ENCODE measurements at places on chromosomes 1 and 21.

GRCh38 chr1:44266400-44267344, 53.4 kb downstream of the DMAP1 start:
- DNase-seq: no peak

DNA sequence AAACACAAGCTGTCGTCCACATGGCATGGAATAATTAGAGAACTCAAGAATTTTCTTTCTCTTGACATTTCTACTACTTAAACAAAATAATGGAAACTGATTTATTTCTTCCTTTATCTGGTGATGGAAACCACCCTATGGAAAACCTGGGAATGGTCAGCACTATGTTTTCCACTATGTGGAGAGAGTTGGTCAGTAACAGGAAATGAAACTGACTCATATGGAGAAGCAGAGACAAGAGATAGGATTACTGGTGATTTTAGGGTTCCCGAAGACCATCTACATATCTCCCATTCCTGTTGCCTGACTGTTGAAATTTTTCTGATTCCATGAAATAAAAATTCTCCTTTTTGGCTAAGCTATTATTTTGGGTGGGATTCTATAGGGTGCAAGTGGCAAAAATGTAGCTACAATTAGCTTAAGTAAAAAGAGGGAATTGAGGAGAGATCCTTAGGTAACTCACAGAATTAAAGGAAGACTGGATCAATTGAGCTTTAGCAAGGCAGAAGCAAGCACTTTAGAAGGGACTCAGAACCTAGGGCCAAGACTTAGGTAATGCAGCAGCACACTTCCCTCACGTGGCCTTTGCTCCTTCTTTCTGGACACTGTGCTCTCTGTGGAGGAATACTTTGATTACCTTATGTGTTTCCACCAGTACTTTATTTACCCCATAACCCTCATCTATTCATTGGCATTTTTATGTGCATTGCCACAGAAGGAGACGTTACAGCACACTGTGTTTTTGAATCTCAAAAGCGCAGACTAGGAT, 89.6 kb downstream of the LEPR start:
- DNase-seq: no peak

DNA sequence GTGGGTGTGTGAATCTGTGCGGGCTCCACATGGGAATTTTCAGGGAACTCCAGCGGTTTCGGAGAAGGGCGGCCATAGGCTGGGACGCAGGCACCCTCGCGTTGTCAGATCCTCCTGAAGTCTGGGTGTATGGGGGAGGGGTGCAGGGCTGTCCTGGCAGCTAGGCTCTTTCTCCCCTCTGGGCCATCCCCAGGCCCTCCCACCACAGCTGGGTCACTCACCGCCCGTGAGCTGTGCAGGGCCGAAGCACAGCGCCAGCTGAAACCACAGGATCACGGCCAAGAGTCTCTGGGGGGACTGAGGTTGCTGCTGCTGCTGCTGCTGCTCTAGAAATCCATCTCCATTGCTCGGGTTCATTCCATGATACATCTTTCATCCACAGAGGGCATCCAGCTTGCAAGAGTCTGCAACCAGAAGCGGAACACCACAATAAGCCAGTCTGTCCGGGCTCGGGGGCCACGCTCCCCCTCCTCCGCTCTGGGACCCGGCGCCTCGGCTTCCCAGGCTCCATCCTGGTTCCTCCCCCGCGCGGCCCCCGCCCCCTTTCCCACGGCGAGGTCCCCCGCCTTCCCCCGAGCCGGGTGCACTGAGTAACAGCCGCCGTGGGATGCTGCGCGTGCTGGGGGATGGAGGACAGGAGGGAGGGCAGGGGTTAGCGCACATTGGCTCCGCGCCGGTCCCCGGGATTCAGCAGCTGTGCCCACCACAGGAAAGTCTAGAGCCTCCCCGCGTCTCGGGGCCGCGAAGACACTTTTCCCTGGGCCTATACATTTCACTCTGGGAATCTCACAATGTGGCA, 720 bp downstream of the SUSD4 start:
- no peak for DNase-seq

DNA sequence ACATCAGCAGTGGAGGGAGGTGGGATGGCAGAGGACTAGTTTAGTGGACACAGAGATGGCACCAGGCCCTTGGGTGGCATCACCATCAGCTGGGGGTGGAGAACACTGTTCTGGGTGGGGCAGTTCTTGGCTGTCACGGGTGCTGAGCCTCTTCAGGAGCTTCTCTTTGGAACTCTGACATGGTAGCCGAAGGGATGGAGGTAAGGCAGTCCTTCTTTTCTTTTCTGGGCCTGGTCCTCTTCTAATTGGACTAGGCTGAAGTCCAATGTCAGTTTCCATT, 8.3 kb upstream of the MEF2D start:
- DNase-seq: no peak

DNA sequence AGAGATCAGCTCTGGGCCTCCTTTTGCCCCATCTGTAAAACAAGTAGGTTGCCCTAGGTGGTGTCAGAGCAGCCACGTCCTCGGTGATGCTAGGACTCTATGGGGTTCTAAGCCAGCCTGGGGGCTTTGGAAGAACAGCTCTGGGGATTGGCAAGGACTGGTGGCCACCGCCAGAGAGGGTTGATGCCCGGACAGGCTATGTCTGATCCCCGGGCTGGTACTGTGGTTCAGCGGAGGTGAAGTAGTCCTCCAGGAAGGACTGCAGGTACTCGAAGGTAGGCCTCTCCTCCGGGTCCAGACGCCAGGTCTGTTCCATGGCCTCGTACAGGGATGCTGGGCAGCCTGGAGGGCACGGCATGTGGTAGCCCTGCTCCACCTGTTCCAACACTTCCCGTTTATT, 8.8 kb upstream of the AHDC1 start:
- no peak for DNase-seq

GRCh38 chr1:93907718-93908117, 1.5 kb downstream of the GCLM start:
- no peak for DNase-seq

DNA sequence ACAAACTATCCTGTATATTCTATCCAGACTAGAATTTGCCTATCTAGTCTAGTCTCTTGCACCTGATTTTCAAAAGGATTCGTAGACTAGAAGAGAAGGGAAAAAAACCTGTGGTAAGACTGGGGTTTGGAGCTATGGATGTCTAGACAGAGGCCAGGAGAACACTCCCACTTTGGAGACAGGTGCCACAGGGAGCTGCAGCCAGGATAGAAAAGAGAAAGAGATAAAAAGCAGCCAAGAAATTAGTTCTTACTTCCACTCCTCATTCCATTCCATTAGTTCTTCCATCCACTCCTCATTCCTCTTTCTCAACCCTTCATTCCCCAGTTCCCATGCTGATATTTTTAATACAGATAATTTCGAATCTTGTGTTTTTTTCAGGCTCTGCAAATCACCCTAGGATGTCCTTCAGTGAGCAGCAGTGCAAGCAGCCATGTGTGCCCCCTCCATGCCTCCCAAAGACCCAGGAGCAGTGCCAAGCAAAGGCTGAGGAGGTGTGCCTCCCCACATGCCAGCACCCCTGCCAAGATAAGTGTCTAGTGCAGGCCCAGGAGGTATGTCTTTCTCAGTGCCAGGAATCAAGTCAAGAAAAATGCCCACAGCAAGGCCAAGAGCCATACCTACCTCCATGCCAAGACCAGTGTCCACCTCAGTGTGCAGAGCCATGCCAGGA, 496 bp downstream of the PRR9 start:
- no peak for DNase-seq

GRCh38 chr1:114269539-114269938, 115.9 kb upstream of the SYT6 start:
- DNase-seq: no peak

DNA sequence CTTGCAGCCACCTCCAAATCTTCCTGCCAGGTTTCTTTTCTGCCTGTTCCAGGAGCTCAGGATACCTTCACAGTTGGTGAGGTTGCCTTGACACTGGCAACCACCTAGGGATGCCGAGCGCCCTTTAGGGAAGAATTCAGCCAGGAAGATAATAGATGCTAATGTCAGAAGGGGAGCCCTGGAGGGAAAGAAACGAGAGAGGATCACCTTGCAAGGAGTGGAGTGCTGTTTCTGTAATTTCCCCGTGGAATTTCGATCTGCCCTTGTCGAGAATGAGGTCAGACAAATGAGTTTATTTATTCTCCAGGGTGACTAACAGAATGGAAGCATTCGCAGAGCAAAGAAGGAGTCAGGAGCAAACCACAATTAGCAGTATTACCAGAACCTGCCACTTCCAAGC, 315.8 kb upstream of the KAZN start:
- DNase-seq: no peak

DNA sequence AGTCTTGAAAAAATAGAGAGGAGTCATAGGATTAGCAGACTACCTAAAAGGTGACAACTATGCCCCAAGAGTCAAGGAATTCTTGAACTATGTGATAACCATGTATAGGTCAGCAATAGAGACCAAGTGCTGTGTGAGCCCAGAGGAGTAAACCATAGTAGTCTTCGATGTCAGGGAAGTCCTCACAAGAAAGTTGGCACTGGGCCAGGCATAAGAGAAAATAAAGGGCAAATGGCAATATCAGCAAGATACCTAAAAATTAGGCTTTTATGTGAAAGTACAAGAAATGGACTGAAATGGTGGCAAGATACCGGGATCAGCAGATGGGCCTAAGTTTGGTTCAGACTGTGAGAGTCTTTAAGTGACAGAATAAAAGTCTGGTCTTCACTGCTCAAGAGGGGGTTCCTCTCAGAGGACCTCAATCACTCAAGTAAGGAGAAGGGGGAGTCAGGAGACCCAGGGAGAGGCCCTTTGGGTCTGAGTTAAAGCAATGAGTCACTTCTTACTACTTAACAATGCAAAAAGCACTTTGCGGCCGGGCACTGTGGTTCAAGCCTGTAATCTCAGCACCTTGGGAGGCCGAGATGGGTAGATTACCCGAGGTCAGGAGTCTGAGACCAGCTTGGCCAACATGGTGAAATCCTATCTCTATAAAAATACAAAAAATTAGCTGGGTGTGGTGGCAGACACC, 95.0 kb downstream of the TEX35 start:
- peak; percentile 22 for DNase-seq

DNA sequence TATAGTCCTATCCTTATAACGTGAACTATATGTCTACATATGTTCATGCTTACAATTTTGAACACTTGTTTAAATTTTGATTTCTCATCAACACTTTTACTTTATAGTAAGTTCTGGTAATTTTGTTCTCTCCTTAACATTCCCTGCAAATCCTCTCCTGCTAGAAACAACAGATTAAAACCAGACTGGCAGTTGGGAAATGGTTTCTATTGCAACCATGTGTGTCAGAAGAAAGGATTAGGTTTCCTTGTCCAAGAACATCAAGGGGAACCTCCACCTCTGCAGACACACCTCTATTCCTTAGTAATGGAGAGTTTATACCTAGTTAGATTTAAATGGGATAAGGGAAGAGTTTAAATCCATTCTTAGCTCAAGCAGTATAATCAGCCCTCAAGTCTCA, 3.3 kb upstream of the WARS2 start:
- no peak for DNase-seq

- no peak for DNase-seq
These were observed 58.4 kb downstream of the ZZZ3 start for GRCh38 chr1:77624102-77624501.

DNA sequence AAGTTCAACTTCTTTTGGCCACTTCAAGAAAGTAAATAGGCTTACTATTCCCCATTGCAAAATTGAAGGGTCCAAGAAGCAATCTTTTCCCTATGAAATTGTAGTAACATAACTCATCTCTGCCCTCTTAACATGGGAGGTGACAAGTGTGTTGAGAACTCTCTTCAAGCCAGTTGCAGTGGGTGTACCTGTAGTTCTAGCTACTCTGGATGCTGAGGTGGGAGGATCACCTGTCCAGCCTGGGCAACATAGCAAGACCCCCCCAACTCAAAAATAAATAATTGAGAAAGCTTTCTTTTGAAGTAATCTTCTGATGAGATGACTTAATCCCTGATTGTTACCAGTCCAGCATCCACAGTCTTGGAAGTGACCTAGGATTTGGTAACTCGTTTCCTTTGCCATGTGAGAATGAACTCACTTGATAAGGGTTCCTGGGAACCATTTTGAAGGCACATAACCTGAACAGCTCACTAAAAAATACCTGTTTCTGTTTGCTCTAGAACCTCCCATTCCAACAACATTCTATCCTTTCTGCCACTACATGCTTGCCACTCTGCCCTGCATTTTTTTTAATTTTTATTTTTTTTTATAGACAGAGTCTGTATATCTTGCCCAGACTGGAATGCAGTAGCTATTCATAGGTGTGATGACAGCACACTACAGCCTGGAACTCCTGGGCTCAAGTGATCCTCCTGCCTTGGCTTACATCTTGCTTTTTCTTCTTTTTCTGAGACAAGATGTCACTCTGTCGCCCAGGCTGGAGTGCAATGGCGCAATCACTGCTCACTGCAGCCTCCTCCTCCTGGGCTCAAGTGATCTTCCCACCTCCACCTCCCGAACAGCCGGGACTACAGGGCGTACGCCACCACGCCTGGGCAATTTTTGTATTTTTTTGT, 1.4 kb upstream of the IPO9 start:
- no peak for DNase-seq

DNA sequence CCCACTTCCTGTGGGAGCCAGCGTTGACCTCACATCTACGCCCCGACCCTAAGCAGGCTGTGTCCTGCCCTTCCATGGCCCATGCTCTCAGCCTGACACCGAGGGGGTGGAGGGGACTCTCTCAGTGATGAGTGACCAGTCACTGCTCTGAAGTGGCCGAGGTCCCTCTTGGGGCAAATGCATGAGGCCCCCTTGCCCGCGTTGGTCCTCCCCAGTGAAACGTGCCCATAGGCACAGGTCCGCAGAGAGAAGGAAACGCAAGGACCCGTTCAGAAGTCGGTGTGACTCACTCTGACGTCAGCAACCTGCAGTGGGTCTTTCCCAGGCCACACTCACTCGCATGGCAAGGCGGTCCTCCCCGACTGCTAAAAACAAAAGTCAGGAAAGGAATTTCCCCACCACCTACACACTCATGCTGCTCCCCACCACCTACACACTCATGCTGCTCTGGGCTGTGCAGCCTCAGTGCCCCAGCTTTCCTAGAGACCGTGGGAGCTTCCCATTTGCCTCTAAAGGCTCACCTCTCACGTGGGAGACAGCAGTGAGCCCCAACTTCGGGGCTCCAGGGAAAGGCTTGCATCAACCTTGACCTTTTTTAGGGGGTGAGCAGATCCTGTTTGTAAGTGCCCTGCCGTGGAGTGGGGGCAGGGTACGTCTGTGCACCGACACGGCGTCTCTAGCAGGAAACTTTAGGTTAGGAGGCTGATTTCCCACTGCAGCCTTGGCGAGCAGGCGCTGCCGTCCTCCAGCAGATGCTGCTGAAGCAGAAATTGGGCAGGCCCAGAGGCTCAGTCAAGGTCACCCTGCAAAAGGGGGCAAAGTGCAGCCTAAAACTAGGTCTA, 11.4 kb downstream of the UBASH3A start:
- peak; percentile 91 for DNase-seq
